CD8-positive, alpha-beta T cell (primary cell): ENCODE measurements at places on chromosomes 3 and 15. TPM values are rescaled to one million over a fixed set of nuclear protein-coding genes. Genes with fewer than 3 reads are reported as not detected.

DNA sequence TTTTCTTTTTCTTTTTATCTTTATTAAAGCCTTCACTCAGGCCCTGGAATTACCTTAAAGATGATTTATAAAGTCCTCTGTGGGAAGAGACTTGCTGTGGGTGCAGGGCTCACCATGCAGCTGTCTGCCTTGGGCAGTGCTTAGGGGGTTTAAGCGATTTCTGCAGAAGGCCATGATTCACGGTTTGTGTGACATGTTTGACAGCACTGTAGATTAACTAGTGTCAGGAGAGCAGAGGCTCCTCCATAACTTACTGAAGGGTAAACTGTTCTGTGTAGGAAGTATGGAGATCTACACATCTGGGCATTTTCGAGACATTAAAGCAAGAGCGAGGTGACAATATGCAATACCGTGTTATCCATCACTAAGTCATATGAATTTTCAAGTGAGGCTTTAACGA is 137.7 kb downstream of the LRIG1 start:
- no peak for DNase-seq

- no peak for DNase-seq
Observed at GRCh38 chr3:61182662-61183061, 68.6 kb downstream of the FHIT start.

DNA sequence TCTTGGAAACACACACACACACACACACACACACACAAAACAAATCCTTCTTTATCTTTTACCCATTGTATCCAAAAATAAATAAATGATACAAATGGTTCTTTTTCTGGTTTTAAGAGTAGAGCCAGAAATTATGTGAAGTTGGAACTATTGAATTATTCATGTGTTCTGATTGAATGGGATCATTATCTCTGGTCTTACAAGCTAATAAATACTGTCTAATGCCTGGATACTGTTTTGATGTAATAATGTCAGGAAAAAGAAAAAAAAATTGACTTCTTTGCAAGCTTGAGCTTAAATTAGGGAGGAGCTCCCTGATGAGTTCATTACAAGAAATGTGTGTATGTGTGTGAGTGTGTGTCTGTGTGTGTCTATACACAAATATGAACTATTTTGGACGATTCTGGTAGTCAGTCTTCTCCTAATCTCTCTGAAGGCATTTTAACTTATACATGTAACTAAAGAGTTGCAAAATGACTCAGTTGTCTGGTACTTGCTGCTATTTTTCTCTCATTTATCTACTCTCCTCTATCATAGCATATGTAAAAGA is 507.2 kb upstream of the AGTR1 start:
- DNase-seq = no peak

- no peak for DNase-seq
Observed at GRCh38 chr3:4963669-4964570, 15.3 kb upstream of the BHLHE40 start.

Gene IREB2
- total RNA-seq = 67.4 TPM

DNA sequence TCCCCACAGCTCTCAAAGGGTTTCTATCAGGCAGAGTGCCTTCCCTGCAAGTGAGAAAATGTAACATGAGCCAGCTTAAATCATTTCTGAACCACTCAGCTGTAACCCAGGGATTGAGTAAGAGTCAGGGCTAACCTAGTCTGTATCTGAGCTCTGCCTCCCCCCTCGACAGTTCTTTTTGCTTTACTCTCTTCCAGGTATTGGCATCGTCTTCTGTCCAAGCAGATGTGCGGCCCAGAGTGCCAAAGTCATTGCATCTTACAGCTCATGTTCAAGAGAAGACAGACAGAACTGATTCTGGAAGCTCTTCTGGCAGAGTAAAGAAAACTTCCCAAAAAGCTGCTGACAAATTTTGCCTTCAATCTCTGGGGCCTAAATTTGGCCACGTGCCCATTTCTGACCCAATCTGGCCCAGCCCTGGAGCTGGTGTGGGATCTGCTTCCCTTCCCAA is 74.8 kb downstream of the ABHD5 start:
- no peak for DNase-seq

DNA sequence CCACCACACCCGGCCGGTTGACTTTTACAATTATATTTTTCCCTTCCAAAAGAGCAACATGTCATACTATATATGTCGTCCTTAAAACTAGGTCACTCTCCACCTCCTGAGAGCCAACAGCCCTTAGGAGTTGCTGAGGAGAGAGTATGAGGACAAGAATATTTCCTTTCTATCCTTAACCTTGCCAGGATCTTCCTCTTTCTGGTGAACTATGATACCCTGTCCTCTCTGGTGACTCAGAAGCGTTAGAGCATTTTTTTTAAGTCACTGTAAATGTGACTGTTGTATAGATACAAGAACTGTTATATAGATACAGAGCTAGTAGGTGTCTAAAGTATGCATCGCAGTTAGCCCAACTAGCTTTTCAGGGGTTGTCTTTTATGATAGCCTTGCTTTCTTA is 33.7 kb upstream of the MTHFS start:
- DNase-seq = no peak

Gene MEGF11
- total RNA-seq = not detected

- no peak for DNase-seq
Observed at GRCh38 chr3:132405609-132406299, 11.5 kb upstream of the DNAJC13 start.

DNA sequence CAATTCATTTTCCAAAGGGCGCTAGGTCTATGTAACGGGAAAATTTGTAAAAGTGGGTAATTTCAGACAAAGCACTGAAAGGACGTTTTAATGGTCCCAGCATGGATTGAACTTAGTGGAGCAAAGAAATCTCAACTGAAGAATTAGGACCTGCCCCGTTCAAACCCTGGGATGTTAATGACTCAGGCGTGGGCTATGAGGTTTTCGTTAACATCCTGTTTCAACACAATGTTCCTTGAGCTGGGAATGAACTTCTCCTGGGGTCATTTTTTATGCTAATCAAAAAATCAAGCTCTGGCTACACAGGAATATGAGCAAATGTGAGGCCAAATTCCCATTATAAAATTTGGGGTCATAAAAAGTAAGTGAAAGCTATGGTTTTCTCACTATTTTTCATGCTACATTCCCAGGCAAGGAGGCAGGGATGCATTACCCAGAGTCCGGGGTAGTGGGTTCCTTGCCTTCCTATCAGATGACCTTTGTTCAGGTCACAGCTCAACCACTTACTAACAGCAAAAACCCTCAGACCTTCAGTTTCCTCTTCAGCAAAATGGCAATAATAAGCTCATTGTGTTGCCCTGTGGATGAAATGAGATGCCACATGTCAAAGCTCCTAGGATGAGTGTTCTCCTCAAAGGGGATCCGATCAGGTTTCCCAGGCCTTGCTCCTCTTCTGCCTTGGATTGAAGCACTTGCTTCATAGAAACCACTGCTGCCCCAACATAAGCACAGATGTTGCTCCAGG is 271.4 kb downstream of the ARRDC4 start:
- no peak for DNase-seq

DNA sequence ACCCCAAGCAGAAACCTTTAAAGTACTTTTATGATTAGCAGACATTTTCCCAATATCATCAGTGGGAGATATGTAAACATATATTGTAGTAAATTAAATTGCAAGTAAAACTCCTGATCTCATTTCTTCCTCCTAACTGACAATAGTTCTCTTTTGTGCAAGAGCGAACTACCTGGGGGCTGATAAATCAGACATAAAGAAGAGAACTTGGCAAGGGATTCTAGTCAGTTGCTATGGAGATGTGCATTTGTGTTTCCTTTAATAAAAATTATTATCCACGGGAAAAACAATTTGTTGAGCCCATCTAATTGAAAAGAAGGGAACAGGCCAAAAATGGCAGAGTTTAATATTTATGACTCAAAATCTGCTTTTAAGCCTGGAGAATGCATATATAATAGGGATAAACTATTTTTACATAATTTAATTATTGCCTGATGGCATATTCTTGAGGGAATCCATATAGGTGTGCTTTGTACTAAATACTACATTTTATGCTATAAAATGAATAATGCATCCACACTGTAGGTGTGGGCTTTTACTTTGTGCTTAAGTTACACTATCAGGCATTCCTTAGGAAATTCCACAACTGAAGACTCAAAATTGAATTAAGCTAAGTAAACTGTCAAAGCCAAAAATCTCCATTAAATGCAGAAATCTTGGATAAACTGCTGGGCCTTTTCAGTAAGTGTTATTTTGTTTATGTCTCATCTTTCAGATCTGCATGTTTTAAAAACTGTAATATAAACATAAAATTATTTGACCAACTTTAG is 258.1 kb downstream of the ERC2 start:
- DNase-seq = no peak

DNA sequence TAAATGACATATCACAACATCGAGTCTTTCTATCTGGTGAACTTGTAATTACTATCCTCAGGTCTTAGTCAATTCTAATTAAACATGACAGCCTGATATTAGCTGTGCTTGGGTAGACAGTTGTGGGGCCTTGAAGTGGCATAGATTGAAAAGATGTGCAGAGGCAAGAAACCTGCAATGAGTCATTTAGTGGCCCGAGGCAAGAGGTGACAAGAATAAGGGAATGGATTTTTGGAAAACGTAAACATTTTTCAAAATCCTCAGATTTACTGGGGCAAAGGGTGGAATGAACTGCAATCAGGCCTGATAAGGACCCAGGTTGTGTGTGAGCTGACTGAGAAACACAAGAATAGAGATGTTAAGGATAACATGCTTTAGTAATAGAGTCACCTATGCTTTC is 29.5 kb upstream of the ULK4 start:
- DNase-seq = no peak

Gene PPP1R14D
- not detected for total RNA-seq

GRCh38 chr3:133277813-133278212 is 122.0 kb upstream of the BFSP2 start:
- no peak for DNase-seq
